Memory B cell (primary cell): ENCODE measurements at places on chromosomes 1 and 21.

DNA sequence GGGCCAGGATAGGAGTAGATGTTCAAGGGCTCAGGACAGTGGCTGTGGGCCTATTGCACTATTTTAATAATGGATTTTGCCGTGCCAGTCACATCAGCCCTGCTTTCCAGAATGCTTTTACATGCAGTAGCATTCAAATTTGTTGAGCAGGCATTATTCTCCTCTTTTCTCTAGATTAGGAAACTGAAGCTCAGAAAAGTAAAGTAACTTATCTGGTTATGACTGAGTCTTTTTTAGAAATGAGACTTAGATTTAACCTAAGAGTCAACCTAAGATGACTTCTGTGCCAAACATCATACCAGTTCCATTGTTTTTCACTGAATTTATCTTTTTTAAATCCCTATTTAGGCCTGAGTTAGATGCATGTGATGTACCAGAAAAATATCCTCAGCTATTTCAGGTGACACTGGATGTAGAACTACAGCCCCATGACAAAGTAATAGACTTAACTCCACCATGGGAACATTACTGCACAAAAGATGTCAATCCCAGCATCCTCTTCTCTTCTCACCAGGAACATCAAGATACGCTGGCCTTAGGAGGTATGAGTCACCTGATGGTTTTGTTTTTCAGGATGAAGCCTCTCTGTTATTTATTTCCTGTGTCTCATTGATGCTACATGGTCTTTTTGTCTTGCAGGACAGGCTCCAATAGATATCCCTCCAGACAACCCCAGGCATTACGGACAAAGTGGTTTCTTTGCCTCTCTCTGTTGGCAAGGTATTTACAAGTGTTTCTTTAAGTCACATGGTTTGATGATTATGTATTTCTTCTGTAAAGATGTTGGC, 31.4 kb upstream of the LEPR start:
- no peak overlapping the region for H3K27ac ChIP-seq
- H3K27me3 ChIP-seq = peaks cover 2% of the 10 kb centered on the region
- H3K36me3 ChIP-seq = no peaks in the 10 kb centered on the region
- no peak overlapping the region for H3K4me3 ChIP-seq
- DNase-seq = no peak

DNA sequence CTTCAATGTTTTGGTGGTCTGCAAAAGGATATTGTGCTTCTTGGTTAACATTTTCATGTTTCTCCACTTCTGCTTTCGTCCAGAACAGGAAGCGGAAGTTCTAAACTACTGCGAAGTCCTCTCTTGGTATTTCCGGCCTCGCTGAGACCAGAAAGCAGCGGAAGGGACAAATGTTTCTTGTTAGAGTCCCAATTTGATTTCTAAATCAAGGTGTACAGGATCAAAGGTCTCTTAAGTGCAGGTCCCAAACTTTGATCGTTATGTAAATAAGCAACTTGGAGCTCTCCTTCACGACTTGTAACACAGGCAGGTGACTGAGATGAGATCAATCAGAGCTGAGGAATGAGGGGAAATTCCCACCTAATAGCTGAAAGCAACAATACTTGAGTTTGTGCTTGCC, 40.1 kb upstream of the HMCN1 start:
- no peaks in the 10 kb centered on the region for H3K36me3 ChIP-seq
- peak; percentile 70 for DNase-seq
- H3K27ac ChIP-seq = peak overlapping the region; percentile 100
- peaks cover 11% of the 10 kb centered on the region for H3K4me1 ChIP-seq
- peaks cover 3% of the 10 kb centered on the region for H3K27me3 ChIP-seq

GRCh38 chr21:45073301-45074047, 906 bp upstream of the ADARB1 start:
- no peaks in the 10 kb centered on the region for H3K36me3 ChIP-seq
- peak overlapping the region; percentile 98 for H3K4me3 ChIP-seq
- no peak for DNase-seq
- H3K27ac ChIP-seq = peak overlapping the region; percentile 62
- H3K27me3 ChIP-seq = no peaks in the 10 kb centered on the region

DNA sequence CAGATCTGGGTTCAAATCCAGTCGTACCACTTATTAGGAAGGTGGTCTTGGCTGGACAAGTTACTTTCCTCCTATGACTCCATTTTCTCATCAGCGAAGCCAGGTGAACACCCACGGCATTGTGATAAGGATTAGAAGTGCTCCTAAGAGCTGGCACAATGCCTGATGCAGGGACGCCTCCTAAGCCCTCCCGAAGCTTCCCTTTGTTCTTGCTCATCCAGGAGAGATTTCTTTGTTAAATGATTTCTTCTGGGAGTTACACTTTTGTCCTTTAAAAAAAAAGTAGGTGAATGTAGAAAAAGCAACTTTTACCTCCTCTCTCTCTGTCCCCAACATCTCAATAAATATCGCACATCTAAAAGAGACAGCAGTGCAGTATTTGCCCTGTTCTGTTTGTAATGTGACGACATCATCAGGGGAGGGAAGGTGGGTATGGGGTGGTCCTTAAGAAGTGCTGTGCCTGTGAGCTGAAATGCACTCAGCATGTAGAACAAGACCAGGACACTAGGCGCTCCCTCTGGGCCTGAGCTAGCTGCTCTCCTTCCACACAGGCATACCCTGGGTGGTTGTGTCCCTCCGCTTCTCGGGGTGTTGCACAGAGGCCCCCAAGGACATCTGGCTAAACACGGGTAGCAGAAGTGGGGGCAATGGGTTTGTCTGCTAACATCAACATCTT, 43.9 kb downstream of the SUSD4 start:
- H3K4me3 ChIP-seq = no peak overlapping the region
- DNase-seq = no peak
- H3K4me1 ChIP-seq = no peaks in the 10 kb centered on the region
- H3K27ac ChIP-seq = no peak overlapping the region

- H3K4me1 ChIP-seq = peaks cover 2% of the 10 kb centered on the region
- peak; percentile 34 for DNase-seq
- no peak overlapping the region for H3K27ac ChIP-seq
- H3K4me3 ChIP-seq = no peak overlapping the region
Observed at GRCh38 chr1:153404768-153405167, 11.6 kb upstream of the S100A7A start.

- no peak for DNase-seq
- peaks cover 25% of the 10 kb centered on the region for H3K4me1 ChIP-seq
- no peak overlapping the region for H3K4me3 ChIP-seq
- no peak overlapping the region for H3K27ac ChIP-seq
- H3K27me3 ChIP-seq = peaks cover 20% of the 10 kb centered on the region
Observed at GRCh38 chr1:20324704-20325406, 34.2 kb downstream of the VWA5B1 start.

DNA sequence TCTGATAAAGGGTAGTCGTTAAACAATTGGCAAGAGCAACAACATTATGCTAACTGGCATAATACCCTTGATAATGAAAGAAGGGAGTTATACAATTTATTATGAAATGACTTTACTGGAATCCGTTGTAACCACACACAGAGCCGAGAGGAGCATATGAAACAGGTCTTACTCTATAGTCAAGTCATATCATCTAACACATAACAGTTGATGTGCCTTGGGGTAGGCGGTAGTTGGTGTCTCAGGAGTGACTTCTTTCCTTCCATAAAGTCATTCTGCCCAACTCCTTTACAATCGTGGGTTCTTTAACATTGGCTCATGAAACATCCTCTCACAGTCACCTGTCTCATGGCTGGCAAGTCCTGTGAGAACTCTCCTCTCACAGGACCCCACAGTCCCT, 225.2 kb downstream of the LTN1 start:
- peaks cover 10% of the 10 kb centered on the region for H3K36me3 ChIP-seq
- DNase-seq = no peak
- no peaks in the 10 kb centered on the region for H3K27me3 ChIP-seq
- H3K4me1 ChIP-seq = peaks cover 2% of the 10 kb centered on the region

GRCh38 chr1:98157524-98158313, 236.9 kb upstream of the DPYD start:
- H3K27me3 ChIP-seq = no peaks in the 10 kb centered on the region
- H3K4me3 ChIP-seq = no peak overlapping the region
- H3K36me3 ChIP-seq = no peaks in the 10 kb centered on the region
- no peak overlapping the region for H3K27ac ChIP-seq
- no peak for DNase-seq

DNA sequence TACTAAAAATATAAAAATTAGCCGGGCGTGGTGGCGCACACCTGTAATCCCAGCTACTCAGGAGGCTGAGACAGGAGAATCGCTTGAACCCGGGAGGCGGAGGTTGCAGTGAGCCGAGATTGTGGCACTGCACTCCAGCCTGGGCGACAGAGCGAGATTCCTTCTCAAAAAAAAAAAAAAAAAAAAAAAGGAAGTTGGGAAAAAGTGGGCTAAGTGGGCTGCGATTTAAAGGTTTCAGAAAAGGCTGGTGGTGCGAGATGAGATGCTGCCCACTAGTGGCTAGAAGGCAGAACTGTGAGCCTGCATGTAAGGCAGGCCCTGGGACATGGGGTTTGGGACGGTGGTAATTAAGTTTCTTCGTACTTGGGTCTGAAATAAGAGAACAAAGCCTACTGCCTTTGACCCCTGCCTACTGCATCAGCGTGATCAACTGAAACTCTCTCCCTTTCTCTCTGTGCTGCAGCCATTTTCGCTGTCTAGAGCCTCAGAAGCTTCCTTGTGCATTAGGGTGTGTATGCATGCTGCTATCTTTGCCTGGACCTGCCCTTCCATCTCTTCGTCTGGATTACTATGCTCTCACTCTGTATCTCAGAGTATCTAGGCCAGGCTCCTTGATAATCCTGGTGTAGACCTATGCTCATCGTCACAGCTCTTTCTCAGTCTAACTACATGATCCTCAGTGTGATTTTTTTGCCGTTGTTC, 12.4 kb downstream of the FMOD start:
- H3K36me3 ChIP-seq = no peaks in the 10 kb centered on the region
- H3K27ac ChIP-seq = no peak overlapping the region
- peak; percentile 61 for DNase-seq
- peaks cover 2% of the 10 kb centered on the region for H3K27me3 ChIP-seq
- peak overlapping the region; percentile 45 for H3K4me3 ChIP-seq
- H3K4me1 ChIP-seq = peaks cover 21% of the 10 kb centered on the region
